ENCODE measurements at places on chromosomes 6 and 20. TPM values are rescaled to one million over a fixed set of nuclear protein-coding genes. Genes with fewer than 3 reads are reported as not detected.

Gene RTF2
- total RNA-seq, result 89.7 TPM

Gene IL17F
- total RNA-seq, result not detected

GRCh38 chr20:62529896-62530642 lies 54.3 kb upstream of the GATA5 start:
- DNase-seq, result no peak
- H3K36me3 ChIP-seq, result no peaks in the 10 kb centered on the region
- H3K4me3 ChIP-seq, result no peak overlapping the region
- no peaks in the 10 kb centered on the region for H3K4me1 ChIP-seq
- H3K27ac ChIP-seq, result no peak overlapping the region
- H3K27me3 ChIP-seq, result no peaks in the 10 kb centered on the region

GRCh38 chr6:137162692-137163306 lies 10.6 kb downstream of the IL22RA2 start:
- no peak for DNase-seq
- no peaks in the 10 kb centered on the region for H3K4me1 ChIP-seq
- no peak overlapping the region for H3K4me3 ChIP-seq
- H3K27me3 ChIP-seq, result no peaks in the 10 kb centered on the region
- no peak overlapping the region for H3K27ac ChIP-seq

DNA sequence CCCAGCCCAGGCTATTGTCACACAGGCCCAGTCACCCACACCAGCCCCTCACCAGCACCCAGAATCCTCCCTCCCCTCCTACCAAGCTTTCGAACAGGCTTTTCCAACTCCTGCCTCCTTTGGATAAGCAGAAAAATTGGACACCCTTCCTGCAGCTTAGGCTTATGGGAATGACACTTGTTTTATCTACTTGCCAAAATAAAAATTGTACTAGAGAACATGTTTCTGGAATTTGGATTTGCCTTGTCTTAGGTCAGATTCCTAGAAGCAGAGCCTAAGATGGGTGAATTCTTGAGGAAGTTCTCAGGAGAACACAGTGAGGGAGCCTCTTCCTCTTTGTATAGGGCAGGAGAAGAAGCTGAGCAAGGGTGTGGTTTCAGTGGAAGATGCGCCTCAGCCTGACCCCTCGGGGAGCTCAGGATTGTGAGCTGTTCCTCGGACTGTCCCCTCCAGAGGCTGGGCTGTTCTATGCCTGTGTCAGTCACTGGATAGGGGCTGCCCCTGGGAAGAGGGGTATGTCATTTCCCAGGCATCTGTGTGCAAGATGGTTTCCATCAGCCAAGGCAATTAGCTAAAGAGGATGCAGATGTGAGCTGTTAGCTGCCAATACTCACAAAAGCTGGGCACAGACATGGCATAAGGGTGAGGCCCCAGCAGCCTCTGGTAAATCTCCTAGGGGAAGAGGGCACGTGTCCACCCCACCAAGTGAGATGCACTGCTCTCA lies 33.9 kb downstream of the ITPR3 start:
- no peaks in the 10 kb centered on the region for H3K4me1 ChIP-seq
- H3K27me3 ChIP-seq, result no peaks in the 10 kb centered on the region
- no peak for DNase-seq
- H3K27ac ChIP-seq, result no peak overlapping the region
- no peak overlapping the region for H3K4me3 ChIP-seq

- H3K36me3 ChIP-seq, result no peaks in the 10 kb centered on the region
- no peaks in the 10 kb centered on the region for H3K27me3 ChIP-seq
- DNase-seq, result no peak
- no peaks in the 10 kb centered on the region for H3K4me1 ChIP-seq
- H3K4me3 ChIP-seq, result no peak overlapping the region
Observed at GRCh38 chr20:23877524-23877923, 2.0 kb downstream of the CST5 start.

DNA sequence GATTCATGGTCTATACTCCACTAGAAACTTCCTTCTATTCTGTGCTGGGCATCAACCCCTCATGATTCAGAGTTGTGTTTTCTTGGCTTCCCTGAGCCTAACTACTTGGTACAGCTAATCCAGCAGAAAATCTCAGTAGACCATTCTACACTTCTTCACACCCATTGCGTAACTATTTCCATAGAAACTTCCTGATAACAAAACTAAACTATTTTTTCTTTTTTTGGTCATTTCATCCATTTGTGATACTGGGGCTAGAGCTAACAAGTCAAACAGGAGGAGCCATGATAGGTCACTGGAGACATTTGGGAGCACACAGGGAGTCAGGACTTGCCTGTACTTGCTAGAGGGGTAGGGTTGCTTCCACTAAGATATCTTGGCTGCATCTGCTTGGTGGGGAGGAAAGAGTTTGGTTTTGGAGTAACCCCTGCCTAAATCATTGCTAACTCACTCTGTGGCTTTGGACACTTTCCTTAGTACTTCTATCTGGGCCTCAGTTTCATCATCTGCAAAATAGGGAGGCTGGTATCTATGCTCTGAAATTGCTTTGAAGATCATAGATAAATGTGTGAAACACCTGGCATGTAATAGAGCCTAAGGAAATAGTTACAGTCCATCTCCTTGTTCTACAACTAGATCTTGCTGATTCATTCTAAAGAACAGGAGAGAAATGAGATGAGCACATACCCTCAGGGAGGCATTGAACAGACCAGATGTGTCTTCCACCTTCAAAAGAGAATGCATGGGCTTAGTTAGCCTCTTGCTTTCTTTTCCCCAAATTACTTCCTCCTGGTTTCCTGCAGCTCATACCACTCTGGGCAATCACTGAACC lies 127.9 kb upstream of the ADGRF1 start:
- H3K27me3 ChIP-seq, result no peaks in the 10 kb centered on the region
- no peaks in the 10 kb centered on the region for H3K36me3 ChIP-seq
- no peaks in the 10 kb centered on the region for H3K4me1 ChIP-seq
- DNase-seq, result no peak

DNA sequence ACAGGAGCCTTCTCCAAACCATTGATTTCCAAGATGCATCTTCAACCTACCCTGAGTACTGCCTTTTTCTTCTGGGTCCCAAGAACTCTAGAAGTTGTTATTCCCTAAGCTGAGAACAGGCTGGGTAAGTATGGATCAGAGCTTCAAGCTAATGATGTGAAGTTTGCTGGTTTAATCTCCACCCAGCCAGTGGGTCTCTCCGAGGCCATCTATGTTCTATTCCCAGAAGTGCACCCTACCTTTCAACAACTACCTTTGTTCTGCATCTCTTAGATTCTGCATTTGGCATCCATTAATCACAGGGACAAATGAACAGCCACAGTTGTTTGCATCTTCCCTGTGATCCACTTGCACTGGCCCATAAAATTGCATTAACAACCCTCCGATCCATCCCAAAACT lies 246.2 kb downstream of the HIVEP2 start:
- DNase-seq, result no peak
- no peaks in the 10 kb centered on the region for H3K27me3 ChIP-seq
- H3K4me1 ChIP-seq, result peaks cover 12% of the 10 kb centered on the region
- no peak overlapping the region for H3K4me3 ChIP-seq

Data from ovary (tissue), 10 donors.